GM04503 (cell line): ENCODE measurements at places on chromosomes 5 and 9.

DNA sequence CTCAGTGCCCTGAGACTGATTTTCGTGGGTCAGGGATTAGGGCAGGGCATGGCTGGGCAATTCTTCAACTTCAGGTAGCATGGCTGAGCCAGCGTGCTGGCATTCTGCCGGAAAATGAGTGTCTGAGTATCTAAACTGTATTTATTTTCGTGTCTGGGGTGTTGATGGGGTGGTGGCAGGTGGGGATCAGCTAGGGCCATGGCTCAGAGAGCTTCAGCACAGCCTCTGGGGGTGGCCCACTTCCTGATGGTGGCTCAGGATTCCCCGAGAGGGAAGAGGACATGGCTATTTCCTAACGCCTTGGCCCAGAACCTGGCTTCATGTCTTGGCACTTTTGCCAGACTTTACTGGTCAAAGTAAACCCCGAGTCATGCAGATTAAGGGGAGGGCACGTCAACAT, 260.5 kb downstream of the GADD45G start:
- no peak for DNase-seq

GRCh38 chr9:98923451-98924123, 20.1 kb upstream of the COL15A1 start:
- no peak for DNase-seq

- no peak for DNase-seq
Observed at GRCh38 chr5:25862276-25862675, 1176.1 kb downstream of the CDH9 start.

GRCh38 chr9:33430942-33431341, 16.5 kb downstream of the AQP3 start:
- peak; percentile 18 for DNase-seq

DNA sequence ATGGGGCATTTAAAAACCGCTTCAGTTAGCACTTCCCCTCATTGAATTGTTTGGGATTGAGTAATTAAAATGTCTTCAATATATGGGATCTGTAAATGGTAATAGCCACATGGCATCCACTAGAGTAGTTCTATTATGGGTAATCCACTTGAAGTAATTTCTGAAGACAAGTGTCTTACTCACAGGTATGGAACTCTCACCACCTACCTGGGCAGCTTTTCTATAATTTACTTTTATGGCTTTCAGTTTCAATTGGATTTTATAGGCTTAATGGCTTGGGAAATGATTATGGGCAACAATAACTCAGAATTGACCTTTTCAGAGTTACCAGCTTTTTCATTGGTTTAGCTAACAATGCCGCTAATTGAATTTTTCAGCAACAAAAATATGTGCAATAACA, 597.9 kb downstream of the PTPRD start:
- no peak for DNase-seq

DNA sequence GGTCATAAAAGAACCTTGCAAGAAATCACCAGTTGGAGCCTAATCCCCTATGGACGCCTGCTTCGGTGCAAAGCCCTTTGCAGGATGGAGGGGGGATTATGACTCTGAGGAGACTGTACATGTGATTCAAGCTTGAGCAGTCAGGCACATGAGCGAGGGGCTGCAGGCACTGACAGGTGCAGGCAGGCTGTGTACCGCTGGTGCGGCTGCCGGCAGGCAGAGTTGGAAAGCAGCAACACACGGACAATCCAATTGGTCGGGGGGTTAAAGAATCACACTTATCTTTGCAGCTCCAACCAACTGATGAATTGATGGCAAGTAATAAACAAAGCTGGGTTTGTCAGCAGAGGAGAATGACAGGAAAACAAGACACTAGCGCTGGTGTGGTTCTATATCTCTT, 5.7 kb downstream of the WHRN start:
- DNase-seq, result no peak

DNA sequence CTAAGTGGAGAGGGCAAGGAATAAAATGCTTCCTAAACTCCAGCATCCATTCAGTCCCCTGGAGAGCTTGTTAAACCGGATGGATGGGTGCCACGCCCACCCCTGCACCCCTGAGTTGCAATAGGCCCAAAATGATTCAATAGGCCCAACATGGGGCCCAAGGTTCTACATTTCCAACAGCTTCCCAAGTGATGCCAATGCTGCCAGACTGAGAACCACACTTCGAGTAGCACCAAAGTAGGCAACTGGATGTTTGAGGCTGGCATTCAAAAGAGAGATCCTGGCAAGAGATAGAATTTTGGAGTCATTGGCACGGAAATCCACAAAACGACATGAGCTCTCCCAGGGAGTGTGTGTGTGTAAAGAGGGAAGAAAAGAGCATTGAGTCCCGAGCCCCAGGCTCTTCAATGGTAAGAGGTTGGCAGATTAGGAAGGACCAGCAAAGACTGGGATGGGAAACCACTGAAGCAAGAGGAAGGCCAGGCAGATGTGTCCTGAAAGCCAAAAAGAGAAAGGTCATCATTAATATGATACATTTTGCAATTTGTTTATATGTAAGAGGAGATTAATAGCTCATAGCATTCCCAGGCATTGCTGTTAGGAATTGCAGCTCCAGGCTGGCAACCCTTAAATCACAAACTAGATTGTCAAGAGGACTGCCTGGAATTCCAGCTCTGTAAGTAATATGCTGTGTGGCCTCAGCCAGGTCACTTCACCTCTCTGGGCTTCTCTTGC, 130.6 kb downstream of the KCNIP1 start:
- no peak for DNase-seq

DNA sequence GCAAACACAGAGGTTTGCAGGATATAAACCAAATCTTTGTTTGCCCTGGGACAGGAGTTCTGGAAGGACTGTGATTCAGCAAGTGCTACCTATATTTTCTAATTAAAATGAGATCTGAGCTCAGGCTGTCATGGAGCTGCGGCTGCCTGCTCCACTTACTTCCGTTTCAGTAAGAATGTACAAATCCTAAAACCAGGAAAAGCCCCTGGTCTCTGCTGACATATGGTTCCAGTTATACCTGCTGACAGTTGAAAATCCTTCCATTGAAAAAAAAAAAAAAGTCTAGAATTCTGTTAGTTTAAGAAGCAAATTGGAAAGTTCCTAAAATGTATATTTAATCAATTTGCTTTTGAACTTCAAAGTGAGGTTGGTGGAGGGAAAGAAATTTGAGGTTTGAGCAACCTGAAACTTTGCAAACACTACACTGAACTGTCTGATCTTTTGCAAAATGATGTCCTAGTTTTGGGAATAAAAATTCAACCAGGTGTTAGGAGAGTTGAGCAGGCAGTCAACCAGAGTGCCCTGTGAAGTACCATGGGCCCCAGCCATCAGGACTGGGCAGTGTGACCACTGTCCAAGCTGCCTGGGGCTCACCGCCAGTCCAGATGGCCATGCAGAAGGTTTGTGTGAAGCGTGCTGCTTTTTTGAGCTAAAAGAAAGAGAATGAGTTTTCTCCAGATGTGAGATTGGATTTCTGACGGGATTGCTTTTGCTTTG, 50.6 kb downstream of the SHB start:
- no peak for DNase-seq

GRCh38 chr9:133377721-133378216, 1.6 kb downstream of the STKLD1 start:
- DNase-seq, result peak; percentile 64
